Activated CD4-positive, alpha-beta memory T cell treated with anti-CD3 and anti-CD28 coated beads for 36 hours (primary cell): ENCODE measurements at places on chromosomes 2 and 18. TPM values are rescaled to one million over a fixed set of nuclear protein-coding genes. Genes with fewer than 3 reads are reported as not detected.

- no peaks in the 10 kb centered on the region for H3K36me3 ChIP-seq
- no peaks in the 10 kb centered on the region for H3K27me3 ChIP-seq
- no peaks in the 10 kb centered on the region for H3K4me1 ChIP-seq
- no peak for DNase-seq
- no peak overlapping the region for H3K4me3 ChIP-seq
These were observed 38.8 kb upstream of the CCBE1 start for GRCh38 chr18:59736061-59736460.

The ADD2 gene
- total RNA-seq, result 6.0 TPM

The GAREM2 gene
- total RNA-seq, result 2.8 TPM

The CDH2 gene
- not detected for total RNA-seq
